Fibroblast of skin of scalp (primary cell): ENCODE measurements at places on chromosomes 12 and 14.

DNA sequence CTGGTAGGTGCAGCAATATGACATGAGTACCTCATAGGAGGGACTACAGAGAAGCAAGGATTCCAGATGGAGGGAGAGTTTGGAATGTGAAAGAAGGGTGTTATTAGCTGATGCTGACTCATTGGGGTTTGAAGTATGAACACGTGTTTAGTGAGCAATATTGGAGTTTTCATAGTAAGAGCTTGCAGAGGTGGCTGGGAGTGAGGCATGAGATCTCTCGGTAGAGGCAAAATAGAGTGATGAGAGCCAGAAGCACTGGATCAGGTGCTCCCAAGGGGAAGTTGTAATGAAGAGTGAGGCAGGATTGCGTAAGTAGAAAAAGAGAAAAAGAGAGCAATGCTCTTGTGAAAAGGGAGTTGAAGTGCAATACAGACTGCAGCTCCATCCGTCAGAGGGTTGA, 42.1 kb downstream of the MGST1 start:
- peak; percentile 19 for DNase-seq

DNA sequence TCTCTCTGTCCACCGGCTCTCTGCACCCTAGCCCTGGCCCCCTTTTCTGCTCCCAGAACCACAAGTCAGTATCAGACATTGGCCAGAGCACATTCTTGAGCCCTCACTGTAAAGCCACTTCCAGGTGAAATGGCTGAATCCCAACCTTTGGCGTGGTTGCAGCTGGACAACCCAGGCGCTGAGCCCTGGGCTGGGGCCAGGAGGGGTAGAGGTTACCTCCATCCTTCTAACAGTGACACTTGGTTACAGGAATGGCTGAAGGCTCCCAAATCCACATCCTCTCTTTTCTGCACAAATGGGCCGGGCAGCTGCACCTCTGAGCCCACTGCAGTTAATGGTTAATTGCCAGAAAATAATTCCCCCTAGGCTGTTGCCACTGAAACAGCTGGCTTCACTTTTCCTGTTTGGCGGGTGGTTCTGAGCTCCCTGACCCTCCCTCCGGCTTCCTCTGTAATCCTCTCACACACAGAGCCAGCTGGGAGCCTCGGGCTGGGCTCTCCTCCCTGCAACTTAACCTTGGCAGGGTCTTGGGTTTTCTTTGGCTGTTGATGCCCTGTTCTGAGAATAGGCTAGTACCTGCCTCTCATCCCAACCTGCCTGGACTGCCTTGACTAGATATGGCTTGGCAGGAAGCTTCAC, 44.1 kb downstream of the TSPAN11 start:
- no peak for DNase-seq

DNA sequence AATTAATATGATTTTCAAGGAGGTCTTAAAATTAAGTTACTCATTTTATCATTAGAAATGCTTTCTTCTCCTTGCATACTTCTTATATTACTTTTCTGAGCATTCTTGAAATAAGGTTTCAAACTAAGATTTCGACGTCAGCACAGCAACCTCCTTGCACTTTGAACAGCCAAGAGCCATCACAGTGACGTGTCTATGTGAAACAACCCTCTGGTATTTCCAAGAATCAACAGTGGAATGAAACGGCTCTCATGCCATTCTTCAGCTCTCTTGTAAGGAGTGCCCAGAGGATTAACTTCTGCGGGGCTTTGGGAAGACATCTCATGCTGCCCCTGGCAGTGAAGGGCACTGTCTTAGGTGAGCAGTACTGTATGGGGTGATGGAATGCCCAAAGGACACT, 109.2 kb downstream of the EFCAB11 start:
- DNase-seq: peak; percentile 91

GRCh38 chr12:49882851-49883464, 20.7 kb downstream of the FAIM2 start:
- no peak for DNase-seq

GRCh38 chr12:79674629-79675028, 16.1 kb downstream of the PAWR start:
- peak; percentile 86 for DNase-seq

GRCh38 chr12:10716704-10717315, 6.3 kb downstream of the YBX3 start:
- peak; percentile 83 for DNase-seq

GRCh38 chr12:125136702-125137101, 71.5 kb downstream of the AACS start:
- DNase-seq: no peak

GRCh38 chr12:124871297-124871696, 7.6 kb upstream of the SCARB1 start:
- DNase-seq: no peak

GRCh38 chr12:85076688-85077430, 40.7 kb downstream of the LRRIQ1 start:
- DNase-seq: peak; percentile 73

DNA sequence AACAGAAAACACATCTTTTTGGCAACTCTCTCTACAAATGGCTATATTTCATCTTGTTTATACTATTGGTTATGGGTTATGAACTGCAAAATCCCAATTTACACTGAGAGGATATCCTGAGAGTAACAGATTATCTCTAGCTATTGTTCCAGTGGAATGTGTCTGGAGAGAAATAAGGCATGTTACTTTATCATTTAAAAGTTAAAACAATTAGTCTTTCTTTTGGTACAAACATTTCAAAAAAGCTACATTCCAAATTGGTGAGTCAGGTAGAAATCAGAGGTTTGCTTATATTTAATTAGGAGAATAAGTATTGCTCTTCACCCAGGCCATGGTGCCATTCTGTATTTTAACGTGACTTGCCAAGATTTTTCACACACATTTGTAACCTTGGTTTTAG, 411.6 kb downstream of the CCER1 start:
- no peak for DNase-seq

DNA sequence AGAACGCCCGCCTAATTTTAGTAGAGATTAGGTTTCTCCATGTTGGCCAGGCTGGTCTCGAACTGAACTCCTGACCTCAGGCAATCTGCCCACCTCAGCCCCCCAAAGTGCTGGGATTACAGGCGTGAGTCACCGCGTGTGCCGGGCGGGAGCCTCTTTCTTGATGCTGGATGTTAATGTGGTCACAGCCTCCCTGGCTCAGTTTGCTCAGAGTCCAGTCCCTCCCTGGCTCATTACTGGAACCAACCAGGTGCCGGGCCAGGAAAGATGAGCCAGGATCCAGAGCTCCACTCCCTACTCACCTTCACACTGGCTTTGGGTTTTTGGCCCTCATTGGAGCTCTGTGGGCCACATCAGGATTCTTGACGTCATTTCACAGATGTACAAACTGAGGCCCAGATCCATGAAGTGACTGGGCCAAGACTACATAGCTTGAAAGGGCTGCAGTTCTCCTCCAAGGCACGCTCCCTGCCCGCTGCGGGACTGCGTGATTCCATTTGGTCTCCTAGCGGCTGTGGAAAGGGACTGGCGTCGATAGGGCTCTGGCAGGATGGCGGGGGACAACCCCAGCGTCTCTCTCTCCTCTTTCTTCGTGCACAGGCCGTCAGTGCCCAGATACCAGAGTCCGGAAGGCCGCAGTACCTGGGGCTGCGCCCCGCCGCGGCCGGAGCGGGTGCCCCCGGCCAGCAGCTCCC, 5.1 kb upstream of the SHMT2 start:
- no peak for DNase-seq

DNA sequence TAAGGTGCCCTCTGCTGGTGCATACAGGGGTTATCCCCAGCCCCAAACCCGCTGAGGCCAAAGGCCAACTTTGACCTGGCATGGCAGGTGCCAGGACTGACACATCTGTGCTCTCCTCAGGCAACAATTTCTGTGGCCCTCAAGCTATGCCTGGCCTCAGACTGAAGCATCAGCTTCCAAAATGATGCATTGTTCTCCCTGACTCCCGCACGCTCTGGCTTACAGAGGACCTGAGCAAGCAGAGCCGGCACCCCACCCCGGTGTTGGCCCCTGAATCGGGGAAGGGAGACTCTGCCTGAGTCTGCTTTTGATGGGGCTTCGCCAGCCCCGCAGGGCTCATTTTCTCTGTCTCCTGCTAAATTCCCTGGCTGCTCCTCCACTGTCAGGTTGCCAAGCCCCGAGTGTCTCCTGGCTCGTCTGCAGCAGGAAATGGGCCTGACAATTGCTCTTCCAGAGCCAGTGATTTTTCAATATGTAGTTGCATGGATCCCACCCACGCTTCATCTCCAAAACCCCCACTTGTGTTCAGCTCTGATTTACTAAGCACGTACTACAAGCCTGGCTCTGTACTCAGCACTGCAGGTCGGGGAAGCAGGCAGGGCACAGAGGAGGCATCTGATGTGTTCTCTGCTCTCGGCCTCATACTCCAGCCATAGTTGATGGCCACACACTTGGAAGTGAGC, 126.1 kb downstream of the SLC38A6 start:
- peak; percentile 75 for DNase-seq

DNA sequence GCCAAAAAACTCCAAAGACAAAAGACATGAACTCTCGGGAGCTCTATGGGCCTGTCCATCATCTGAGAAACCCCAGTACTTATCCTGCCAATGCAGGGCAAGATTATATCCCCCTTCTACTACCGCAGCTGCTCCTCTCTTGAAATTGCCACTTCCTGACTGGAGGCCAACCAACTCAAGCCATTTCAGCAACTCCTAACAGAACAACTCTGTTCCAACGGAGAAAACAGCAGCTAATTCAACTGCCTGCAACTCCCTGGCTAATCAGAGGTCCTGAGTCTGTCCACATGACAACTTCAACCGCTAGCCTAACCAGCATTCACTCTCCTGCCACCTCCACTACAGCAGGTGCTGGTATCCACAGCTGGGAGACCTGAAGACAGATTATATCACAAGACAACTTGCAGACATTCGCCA, 24.1 kb downstream of the CEP83 start:
- no peak for DNase-seq

DNA sequence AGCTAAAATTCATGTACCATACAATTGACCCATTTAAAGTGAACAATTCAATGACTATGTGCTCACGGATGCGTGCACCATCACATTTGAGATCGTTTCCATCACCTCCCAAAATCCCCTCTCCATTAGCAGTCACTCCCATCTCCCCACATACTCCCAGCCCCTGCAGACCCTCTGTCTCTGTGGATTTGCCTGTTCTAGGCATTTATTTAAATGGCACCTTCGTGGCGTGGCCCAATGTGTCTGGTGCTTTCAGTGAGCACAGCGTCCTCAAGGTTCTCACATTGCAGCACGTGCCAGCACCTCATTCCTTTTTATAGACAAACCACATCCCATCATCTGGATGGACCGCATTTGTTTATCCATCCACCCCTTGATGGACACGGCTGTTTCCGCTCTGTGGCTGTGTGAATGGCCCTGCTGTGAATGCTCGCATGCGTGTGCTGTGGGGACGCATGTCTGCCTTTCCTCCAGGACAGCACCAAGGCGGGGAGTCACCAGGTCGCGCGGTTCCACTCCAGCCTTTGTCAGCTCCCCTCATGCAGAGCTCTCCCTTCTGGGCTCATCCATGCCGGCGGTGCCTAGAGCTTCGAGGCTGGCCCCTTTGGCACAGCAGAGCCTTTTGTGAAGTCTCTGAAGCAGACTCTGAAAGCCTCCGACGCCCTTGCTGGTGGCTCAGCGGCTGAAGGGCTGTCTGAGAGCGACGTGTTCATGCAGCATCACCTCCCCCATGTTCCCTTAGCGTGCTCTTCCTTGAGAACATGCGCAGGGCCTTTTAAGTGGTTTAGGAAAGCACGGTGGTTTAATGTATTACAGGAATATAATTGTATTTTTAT, 184.4 kb downstream of the KIF26A start:
- no peak for DNase-seq

GRCh38 chr14:89125216-89125615, 291.8 kb downstream of the FOXN3 start:
- DNase-seq: no peak

DNA sequence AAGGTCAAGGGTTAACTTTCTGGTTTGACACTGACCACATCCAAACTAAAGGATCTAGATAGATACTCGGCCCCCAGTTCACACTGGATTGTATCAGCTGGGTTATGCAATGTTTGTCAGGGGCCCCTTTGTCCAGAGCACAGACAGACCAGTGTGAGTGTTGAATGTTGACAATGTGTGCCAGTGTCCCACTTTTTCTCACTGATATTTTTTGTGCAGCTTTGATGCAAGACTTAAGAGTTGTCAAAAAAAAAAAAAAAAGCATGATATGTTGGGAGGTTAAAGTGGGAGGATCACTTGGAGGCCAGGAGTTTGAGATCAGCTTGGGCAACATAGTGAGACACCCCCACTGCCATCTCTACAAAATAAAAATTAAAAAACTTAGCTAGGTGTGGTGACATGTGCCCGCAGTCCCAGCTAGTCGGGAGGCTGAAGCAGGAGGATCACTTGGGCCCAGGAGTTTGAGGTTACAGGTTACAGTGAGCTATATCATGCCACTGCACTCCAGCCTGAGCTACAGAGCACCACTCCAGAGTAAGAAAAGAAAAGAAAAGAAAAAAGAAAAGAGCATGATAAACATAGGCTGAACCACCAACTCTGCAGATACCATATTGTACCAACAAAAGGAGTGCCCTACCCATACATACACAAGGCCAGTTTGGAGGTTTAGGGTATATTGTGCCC, 97.5 kb downstream of the LGR5 start:
- DNase-seq: no peak

DNA sequence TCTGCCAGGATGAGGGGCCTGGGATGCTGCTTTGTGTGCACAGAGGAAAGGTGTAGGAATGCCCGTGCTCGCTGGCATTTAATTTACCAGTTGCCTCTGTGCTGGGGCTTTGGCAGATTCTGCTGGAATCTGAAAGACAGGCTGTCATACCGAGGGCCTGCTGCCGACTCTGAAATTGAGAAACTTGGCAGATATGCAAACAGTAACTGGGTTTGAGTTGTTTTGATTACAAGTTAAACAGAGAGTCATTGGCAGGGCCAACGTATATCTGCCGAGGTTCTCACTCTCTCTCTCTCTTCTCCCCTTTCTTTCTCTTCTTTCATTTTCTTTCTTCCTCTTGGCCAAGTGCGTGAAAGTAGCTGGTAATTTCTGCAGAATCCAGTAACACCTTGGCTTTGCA, 618.7 kb downstream of the VRK1 start:
- DNase-seq: no peak

DNA sequence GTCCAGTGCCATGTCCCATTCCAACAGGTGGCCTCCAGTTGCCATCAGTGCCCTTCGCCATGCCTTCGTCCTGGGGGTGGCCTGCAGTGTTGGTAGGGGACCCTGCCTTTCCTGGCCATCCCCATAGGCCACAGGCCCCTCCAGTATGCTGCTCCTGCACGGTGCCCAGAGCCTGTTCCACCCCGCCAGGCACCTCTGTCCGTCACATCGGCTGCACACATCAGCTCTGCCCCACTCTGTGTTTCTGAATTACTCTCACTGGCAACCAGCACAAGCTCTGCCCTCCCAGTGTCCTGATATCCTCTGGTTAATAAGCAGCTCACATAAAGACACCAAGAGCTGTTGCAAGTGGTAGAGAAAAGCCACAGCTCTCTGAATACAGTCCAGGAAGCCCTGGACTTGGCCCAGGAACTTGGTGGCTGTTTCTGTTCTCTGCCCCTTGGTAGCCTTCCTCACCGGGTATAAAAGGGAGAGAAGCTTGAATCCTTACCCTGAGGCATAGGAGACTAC, 31.3 kb upstream of the ATP2A2 start:
- DNase-seq: no peak

DNA sequence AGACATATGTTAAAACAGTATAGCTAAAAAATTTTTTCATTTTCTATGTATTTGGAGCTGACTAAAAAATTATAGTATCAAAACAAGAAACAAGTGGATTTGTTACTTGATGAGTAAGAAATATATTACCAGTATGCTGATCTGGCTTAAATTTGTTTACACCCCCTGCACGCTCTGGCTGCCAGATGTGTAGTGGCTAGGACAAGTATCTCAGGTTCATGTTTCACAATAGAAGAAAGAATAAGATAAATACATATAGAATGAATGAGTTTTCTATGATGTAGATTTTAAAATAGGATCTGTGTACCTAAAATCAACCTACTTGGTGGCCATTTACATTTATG, 13.1 kb downstream of the NAA30 start:
- DNase-seq: no peak
